ENCODE measurements at places on chromosomes 3 and 15.

DNA sequence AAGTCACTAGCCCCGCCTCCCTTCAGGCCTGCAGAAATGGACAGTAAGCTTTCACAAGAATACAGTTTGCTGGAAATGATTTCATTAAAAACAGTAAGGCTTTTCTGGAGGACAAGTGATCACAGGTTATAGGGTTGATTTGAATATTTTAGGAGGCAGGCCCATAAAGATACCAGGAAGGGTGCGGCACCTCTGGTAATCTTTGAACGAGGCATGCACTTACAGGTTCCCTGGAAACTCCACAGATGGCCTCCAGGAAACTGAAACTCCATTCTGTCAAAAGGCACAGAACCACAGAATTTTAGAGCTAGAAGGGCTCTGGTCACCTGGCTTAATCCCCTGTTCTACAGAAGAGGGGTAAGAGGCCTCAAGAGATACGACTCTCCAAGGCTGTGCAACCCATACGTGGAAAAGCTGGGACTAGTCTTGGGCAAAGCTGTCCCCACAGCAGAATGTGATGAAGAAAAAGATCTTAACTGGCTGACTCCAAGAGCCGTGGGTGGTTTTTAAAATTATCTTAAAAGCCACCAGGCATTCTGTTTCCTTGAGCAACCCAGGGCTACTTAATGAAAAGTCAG is 1.2 kb downstream of the STARD5 start:
- DNase-seq = no peak

DNA sequence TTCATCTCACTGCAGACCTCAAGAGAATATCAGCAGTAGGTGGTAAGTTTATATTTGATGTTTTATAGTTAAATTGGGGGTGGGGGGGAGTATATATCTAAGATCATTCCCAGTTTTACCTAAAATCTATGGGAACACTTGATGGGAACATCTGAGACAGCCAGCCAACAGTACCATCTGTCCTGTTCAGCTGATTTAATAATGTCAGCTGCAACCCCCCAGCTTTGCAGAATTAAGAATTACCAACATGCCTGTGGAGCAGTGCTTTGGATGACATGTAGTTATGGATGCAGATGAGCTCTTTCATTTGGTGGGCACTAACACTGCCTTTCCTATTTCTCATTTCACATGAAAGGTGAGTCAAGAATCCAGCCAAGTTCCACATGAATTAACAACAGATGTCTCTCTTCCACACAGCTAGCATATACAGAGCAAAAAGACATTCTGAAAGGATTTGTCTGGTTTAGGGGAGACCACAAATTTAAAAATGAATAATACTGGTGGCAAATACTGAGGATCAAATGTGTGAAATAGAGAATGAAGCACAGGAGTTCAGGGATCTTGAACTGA is 76.2 kb downstream of the SETD5 start:
- DNase-seq = no peak

DNA sequence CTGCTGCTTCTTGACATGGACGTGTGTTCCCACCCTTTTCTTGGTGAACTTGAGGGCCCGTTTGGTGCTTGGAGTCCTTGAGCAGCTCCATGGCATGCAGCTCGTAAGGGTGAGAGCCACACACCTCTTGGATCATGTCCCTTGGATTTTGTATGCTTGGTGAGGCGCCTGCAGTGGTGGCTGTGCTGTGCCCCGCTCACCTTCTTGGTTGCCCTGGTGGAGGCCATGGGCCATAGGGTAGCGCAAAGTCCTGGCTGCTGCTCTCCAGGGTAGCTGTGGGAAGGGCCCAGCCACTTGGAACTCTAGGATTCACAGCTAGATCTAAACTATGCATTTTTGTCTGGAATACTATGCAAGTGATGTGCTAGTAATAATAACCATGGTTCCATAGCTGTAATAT is 26.7 kb upstream of the DPPA4 start:
- no peak for DNase-seq

GRCh38 chr15:37898362-37898761 is 36.1 kb upstream of the TMCO5A start:
- no peak for DNase-seq

DNA sequence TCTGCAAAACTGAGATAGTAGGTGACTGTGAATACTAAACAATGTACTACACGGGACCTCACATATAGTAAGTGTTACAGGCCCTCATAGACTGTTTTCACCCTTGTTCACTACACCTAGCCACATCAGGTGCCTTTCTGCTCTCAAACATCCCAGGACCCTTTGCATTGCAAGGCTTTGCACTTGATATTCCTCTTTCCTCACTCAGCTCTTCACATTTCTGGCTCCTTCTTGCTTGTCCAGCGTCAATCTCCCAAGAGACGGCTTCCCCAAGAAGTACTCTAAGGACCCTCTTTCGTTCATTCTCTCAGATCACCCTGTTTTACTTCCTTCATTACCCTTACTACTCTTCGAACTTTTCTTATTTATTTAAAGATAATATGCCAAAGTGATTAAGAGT is 10.0 kb downstream of the DENND4A start:
- no peak for DNase-seq

GRCh38 chr15:58553365-58553918 is 121.7 kb downstream of the LIPC start:
- DNase-seq = no peak

DNA sequence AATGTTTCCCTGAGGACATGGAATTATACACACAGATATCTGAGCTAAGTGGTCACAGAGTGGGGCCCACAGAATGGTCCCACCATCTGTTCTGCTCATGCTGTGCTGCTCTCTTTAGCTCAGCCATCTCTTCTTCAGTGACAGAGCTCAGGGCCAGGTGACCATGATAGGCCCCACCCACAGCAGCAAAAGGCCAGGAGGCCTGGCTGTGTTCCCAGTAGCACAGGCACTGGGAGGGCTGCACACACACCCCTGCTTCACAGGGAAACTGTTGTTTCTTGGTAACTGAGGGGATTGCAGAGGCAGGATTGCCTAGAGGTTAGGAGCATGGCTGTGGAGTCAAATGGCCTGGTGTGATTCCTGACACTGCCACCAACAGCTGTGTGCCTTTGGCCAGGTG is 4.8 kb upstream of the FBXW12 start:
- DNase-seq = no peak
